ENCODE measurements at places on chromosomes 5 and 9. TPM values are rescaled to one million over a fixed set of nuclear protein-coding genes. Genes with fewer than 3 reads are reported as not detected.

- DNase-seq = no peak
Measured at GRCh38 chr5:109873687-109874086, 184.0 kb downstream of the MAN2A1 start.

DNA sequence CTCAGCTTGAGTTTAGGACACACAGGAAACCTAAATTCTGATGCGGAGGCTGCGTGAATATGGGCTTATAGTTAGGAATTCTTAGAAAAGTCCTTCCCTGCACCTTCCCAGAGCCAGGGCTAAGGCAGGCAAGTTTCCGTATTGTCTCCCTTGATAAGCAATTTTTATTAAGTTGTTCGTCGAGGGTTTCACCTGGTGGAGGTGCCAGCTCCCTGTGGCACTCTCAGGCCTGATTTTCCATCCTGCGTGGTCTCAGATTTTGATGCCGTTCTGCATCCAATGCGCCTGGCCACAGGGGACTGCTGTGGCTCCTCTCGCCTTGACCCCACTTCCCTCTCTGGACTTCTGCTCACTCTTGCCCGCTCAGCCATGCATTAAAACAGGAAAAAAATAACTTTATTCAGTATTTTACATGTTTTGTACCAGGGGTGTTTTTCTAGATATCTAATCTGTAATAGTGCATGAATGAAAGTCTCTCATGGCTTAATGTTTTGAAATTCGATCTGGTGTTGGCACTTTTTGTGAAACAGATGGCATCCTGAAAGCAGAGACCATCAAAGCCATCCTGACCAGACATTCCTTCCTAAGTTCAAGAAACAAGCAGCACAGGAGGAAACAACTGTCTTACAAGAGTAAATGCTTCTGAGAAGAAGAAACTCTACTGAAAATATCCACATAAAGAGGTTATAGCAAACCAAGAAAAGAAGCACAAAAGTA is 50.7 kb downstream of the TRIP13 start:
- DNase-seq = no peak

DNA sequence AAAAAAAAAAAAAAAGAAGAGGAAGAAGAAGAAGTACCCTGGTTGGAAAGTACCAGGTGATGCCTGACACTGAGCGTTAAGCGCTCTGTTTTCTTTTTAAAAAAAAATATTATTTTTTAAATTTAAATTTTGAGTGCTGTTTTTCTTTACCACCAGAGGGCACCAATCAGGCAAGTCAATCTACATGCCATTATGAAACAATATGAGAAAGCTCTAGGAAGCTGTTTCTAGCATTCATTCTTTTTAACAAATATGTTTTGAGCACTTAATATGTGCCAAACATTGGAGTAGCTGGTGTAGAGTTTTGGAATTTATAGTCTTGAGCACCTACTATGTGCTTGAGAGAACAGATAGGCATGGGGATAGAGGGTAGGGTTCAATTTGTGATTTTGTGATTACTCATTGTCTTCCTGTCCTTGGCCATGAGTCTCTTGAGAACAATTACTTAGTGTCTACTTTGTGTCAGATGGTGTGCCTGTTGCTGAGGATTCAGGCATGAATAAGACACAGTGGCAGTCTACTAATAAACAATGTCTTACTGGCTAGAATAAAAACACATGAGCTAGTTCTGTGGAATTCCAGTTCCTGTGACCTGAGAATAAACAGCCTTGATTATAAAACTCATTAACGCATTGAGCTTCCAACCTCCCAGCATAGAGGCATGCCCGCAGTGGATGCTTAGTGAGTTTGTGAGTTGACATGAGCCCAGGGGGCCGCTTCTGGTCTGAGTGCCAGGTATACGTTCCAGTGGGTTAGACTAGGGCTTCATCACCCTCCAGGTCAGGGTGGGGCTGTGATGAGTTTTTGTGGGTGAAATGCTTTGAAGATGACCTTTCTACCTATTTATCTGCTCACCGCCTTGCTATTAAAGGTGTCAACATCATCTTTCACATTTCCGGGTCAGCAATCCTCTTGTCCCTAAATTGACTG is 3.0 kb upstream of the UBE2R2 start:
- peak; percentile 57 for DNase-seq

DNA sequence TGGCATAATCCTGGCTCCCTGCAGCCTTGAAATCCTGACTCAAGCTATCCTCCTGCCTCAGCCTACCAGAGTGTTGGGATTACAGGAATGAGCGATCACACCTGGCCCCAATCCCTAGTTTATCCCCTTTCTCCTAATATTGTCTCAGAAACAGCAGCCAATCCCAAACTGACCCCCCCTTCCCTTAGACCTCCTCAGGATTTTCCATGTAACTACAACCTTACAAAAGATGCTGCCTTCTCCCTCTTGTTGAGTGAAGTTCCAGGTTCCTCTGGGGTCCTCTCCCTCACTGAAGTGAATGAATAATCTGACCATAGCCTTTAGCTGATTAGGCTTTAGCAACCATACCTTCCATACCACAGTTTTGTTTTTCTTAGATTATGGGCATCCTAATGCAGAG is 25.9 kb upstream of the MSANTD3 start:
- DNase-seq = no peak

DNA sequence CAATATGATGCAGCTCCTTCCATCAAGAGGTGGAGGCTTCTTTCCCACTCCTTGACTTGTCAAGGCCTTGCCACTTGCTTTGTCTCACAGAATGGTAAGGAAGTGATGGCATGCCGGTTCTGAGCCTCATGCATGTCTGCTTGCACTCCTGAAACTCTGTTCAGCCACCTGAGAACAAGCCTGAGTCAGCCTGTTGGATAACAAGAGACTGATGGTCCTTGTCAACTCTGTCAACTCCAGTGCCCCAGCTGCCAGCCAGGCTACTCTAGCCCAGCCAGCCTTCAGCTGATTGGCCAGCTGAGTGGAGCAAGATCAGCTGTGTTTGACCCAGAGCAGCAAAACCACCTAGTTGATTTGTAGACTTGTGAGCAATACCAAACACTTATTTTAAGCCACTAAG is 4.4 kb upstream of the TENT4A start:
- no peak for DNase-seq

DNA sequence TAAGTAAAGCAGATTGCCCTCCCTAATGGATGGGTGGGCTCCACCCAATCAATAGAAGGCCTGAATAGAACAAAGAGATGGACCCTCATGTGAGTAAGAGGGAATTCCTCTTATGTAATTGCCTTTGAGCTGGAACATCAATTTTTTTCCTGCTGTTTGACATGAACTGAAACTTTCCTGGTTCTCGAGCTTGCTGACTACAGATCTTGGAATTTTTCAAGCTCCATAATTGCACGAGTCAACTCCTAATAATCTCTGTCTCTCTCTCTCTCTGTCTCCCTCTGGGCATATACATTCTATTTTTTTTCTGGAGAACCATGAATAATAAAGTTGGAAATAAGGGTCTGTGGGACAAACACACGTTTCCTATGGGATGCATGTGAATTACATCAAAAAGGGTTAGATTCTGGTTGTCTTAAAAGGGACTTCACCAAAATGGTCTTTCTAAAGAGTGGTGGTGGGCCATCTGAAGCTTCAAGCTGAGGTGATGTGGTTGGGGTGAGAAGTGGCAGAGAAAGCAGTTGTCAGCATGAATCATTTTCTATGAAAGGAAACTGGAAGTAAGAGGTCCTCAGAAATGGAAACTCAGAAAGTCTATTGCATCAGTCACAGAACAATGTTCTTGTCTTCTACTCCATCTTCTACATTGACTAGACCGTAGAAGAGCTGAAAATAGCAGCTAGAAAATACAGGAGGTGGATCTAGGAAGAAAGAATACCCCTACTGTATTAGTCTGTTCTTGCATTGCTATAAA is 47.0 kb upstream of the HOMER1 start:
- no peak for DNase-seq

GRCh38 chr5:53089481-53089991 is 20.0 kb downstream of the MOCS2 start:
- no peak for DNase-seq

GRCh38 chr5:41877408-41877807 is 7.2 kb upstream of the OXCT1 start:
- DNase-seq = no peak

GRCh38 chr9:135290086-135290485 is 189.5 kb upstream of the PPP1R26 start:
- peak; percentile 79 for DNase-seq

DNA sequence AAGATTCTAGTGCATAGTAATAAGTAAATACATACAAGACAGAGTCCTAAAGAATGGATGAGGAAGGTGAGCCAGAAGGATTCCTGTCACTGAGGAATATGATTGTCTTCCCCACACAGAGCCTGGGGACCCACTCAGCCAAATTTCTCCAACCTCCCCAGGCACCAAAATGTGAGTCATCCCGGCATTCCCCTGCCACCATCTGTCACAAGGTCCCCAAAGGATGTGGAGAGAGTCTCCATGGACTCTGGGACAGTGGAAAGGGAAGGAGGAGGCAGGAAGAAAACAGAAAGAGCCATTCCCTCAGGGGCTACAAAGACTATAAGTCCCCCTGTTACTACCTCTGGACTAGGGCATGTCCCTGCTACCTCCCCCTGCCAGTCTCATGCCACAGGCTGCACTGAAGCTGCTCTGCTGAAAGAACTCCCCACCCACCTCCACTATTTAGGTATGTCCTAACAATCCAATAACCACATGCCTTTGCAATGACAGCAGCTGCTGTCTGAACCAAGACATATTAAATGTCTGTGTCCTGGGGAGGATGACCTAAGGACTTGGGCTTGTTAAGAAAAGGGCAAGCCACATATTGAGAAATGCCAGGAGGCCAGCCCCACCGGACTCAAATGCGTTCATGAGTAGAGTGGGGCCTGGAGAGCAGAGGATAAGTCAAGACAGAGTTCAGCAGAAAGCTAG is 10.7 kb upstream of the OR5C1 start:
- no peak for DNase-seq

DNA sequence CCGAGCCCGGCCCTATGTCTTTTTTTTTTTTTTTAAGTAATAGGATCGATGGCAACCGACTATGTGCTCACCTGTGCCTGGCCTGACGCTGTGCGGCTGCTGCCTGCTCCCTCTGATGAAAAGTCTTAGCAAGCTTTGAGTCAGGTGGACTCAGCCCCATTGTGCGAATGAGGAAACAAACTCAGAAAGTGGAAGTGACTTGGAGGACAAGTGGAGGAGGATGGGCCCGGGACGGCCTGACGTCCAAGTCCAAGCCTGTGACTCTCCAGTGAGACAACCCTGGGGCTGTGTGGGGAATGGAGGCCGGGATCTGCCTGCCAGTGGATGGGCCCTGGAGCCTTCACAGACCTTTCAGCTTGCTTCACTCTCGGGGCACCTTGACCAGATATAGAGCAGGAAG is 57.9 kb downstream of the EXD3 start:
- no peak for DNase-seq

- DNase-seq = no peak
Measured at GRCh38 chr5:79284846-79285245, 48.9 kb downstream of the JMY start.

DNA sequence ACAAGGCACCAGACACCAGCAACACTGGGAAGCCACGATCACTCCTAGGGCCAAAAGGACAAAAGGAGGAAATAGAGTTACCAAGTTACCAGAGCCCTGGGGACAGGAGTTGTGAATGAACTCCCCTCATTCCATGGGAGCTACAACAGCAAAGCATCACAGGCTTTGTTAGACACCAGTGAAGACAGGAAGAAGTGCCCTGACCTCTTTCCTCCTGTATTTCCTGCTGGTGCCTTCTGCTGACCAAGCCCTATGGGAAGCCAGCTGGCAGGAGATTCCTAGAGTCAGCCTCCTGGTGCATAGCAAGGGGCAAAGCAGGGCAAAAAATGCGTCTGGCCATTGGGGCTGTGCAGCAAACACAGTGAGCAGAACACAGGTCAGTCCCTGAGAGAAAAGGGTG is 374.7 kb downstream of the ZSWIM6 start:
- peak; percentile 23 for DNase-seq

- DNase-seq = no peak
Measured at GRCh38 chr5:169831331-169831730, 149.0 kb downstream of the INSYN2B start.

GRCh38 chr5:74542482-74542881 is 98.0 kb downstream of the ENC1 start:
- no peak for DNase-seq

DNA sequence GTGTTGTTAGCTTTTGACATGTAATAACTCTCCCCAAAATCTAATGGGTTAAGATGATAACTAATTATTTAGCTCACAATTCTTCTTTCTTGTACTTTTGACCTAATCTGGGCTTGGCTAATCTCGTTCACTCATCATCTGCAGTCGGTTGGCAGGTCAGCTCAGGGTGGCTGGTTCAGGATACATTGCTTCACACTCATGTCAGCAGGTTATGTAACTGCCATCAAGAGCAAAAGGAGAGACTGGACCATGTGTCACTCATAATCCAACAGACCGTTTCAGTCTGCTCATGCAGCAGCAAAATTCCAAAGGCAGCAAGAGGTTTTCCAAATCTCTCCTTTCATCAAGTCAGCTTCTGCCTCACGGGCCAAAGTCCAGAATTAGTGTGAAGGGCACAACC is 998.4 kb upstream of the CTNND2 start:
- no peak for DNase-seq

- DNase-seq = no peak
Measured at GRCh38 chr5:105460721-105461120, 1898.1 kb upstream of the NUDT12 start.

- no peak for DNase-seq
Measured at GRCh38 chr9:95785209-95785608, 90.3 kb upstream of the ERCC6L2 start.

- no peak for DNase-seq
Measured at GRCh38 chr9:98909935-98910334, 33.8 kb upstream of the COL15A1 start.

DNA sequence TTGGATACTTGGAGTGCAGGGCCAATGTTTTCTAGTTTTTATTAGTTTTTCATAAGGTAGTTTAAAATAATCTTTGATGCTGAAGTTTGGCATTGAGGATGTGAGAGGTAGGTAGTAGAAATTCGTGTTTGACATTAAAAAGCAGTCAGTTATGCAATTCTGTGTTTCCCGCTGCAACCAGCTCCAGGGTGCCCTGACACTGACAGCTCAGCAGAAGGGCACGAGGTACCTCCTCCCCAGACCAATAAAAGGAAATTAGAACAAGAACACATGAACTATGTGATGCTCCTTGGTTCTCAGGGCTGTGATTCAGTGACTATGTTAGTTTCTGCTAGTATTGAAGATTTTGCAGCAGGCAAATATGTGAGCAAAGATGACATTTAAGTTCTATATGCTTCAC is 40.2 kb downstream of the NSUN2 start:
- no peak for DNase-seq

GRCh38 chr5:76371960-76372322 is 31.1 kb upstream of the IQGAP2 start:
- DNase-seq = peak; percentile 18

The HIGD2A gene
- 47.2 TPM for total RNA-seq

The FBLL1 gene
- not detected for total RNA-seq

The AMBP gene
- total RNA-seq = 2.3 TPM

The CARTPT gene
- total RNA-seq = 5.8 TPM

The BARHL1 gene
- not detected for total RNA-seq

The CDKN2B-AS1 gene
- not detected for total RNA-seq

The TSSK1B gene
- total RNA-seq = not detected

Measured in stomach (tissue), 19 donors.